ENCODE measurements at places on chromosomes 6 and 20. TPM values are rescaled to one million over a fixed set of nuclear protein-coding genes. Genes with fewer than 3 reads are reported as not detected.

HDGFL1 gene
- total RNA-seq: not detected

SLC44A4 gene
- not detected for total RNA-seq

OARD1 gene
- total RNA-seq: 8.8 TPM

OPRM1 gene
- not detected for total RNA-seq

MICB gene
- 8.4 TPM for total RNA-seq

LY6G5B gene
- total RNA-seq: 3.8 TPM

TRIM15 gene
- total RNA-seq: not detected

HINT3 gene
- total RNA-seq: 25.5 TPM

Data from smooth muscle cell of trachea (primary cell).